ENCODE measurements at places on chromosomes 12 and 14.

DNA sequence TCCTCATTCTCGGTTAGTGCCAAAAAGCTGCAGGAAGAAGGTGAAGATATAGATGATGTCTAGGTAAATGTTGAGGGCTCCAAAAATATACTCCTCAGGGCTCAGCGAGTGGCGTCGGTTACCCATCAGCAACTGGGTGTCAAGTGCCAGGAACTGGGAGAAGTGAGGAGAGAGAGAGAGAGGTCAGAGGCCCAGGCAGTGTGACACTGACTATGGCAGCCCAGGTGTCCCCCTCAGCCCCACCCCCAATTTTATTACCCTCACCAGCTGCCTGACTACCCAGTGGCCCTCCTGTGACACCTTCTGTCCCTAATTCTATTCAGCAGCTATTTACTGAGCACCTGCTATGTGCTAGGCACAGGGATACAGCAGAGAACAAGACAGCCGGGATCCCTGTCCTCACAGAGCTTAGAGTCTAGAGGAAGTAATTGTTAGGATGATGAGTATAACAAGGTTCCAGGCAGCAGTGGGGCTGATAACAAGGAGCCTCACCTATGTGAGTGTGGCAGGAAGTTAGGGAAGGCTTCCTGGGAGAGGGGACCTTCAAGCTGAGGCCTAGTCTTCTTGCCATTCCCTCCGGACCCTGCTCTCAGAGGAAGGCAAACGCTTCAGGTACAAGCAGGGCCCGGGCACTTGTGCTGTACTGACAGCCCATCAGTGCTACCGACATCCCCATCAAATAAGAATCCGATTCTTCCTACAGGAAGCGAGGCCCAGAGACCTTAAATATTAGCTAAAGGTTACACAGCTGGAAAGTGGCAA is 27.8 kb upstream of the BCDIN3D start:
- DNase-seq = no peak

DNA sequence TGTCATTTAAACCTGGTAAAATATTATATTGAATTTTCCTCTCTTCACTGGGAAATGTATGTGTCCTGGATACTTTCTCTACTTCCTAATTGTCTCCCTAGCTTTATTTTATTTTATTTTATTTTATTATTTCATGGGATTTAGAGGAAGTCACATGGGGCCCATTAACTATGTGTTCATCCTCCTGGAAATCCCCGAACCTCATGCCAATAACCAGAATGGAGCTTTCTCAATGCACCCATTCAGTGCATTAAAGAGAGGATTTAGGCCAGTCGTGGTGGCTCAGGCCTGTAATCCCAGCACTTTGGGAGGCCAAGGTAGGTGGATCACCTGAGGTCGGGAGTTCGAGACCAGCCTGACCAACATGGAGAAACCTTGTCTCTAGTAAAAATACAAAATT is 1.3 kb upstream of the RPGRIP1 start:
- DNase-seq = no peak

- DNase-seq = no peak
Measured at GRCh38 chr14:33755358-33755757, 195.5 kb downstream of the EGLN3 start.

DNA sequence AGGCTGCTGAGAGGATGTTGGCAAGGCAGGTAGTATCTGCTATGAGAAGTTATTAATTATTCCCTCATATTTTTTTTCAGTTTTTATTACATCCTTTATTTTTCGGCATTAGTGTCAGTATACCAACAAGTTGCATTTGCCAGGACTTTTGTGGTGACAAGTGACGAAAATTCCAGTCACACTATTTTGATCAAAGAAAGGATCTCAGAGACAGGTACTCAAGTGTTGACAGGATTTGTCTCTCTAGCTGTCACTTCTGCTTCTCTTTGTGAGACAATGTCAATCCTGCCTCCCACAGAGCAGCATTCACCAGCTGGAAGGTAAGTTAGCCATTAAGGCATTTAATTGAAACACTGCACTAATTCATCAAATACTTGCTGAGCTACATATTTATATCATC is 18.0 kb upstream of the IFNG start:
- DNase-seq = no peak

- no peak for DNase-seq
Measured at GRCh38 chr12:67676624-67677023, 28.1 kb downstream of the DYRK2 start.

GRCh38 chr12:69189378-69189978 is 49.9 kb upstream of the CPSF6 start:
- no peak for DNase-seq

All from activated naive CD4-positive, alpha-beta T cell treated with Interleukin-2 at 50 U/mL for 16 hours (primary cell).